Endodermal cell (in vitro differentiated cells): ENCODE measurements at places on chromosomes 11 and 22. TPM values are rescaled to one million over a fixed set of nuclear protein-coding genes. Genes with fewer than 3 reads are reported as not detected.

- no peak for DNase-seq
- no peaks in the 10 kb centered on the region for H3K4me1 ChIP-seq
- peaks cover 5% of the 10 kb centered on the region for H3K27me3 ChIP-seq
- no peaks in the 10 kb centered on the region for H3K36me3 ChIP-seq
- no peak overlapping the region for H3K27ac ChIP-seq
- H3K4me3 ChIP-seq, result no peak overlapping the region
These were observed 45.8 kb downstream of the HEPHL1 start for GRCh38 chr11:94066901-94067429.

GRCh38 chr11:72940417-72940816 is 126.2 kb downstream of the ATG16L2 start:
- no peaks in the 10 kb centered on the region for H3K27me3 ChIP-seq
- no peak for DNase-seq
- no peak overlapping the region for H3K27ac ChIP-seq
- no peak overlapping the region for H3K4me3 ChIP-seq

GRCh38 chr11:120635136-120635810 is 123.7 kb downstream of the GRIK4 start:
- H3K36me3 ChIP-seq, result no peaks in the 10 kb centered on the region
- no peak for DNase-seq
- H3K4me1 ChIP-seq, result peaks cover 5% of the 10 kb centered on the region
- no peak overlapping the region for H3K4me3 ChIP-seq

- H3K4me3 ChIP-seq, result no peak overlapping the region
- no peaks in the 10 kb centered on the region for H3K27me3 ChIP-seq
- DNase-seq, result peak; percentile 53
- peak overlapping the region; percentile 95 for H3K27ac ChIP-seq
- H3K36me3 ChIP-seq, result peaks cover 21% of the 10 kb centered on the region
These were observed 32.5 kb downstream of the PPP2R1B start for GRCh38 chr11:111733611-111734088.

DNA sequence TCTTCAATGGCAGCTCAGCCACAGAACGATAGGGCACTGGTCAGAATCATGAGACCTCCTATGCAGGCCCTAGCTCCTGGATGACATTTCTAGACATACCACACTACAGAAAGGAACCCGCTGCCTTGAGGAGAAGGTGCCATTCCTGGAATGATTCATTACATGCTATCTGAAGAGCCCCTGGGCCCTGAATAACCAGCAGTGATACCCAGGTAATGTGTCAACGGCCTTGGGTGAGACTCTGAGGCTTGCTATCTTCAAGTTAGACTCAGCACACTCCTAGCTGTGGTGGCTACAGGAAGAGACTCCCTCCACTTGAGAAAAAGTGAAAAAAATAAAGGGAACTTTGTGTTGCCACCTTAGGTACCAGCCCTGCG is 161.2 kb upstream of the GRIA4 start:
- H3K36me3 ChIP-seq, result no peaks in the 10 kb centered on the region
- H3K4me1 ChIP-seq, result no peaks in the 10 kb centered on the region
- H3K4me3 ChIP-seq, result no peak overlapping the region
- no peak for DNase-seq

DNA sequence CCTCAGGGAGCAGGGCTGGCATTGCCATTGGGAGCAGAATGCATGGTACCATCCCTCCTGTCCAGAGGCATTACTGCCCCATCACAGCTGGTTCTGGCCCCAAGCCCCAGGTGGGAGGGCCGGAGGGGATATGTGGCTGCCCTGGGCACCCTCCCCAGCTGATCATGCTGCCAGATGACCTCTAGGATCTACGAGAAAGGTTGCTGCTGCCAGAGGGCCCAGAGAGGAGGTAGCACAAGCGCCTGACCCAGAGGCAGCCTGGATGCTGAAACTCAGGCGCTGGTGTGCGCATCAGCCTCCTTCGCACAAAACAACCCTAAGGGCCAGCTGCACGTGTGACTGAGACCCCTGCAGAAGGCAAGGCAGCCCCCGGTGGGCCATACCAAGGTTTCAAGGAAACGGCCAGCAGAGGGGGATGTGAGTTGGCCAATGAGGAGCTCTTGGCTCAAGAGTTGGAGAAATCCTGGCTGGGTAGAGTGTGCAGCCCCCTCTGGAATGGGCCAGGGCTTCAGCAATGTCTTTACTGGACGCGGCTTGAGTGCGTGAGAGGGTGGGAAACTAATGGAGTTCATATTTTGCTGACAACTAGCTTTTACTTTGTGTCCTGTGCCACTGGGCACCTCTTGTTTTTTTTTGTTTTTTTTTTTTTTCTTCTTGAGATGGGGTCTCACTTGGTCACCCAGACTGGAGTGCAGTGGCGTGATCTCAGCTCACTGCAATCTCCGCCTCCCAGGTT is 88.3 kb upstream of the PARVA start:
- H3K4me1 ChIP-seq, result peaks cover 3% of the 10 kb centered on the region
- H3K27ac ChIP-seq, result no peak overlapping the region
- DNase-seq, result no peak

GDPD4 gene
- not detected in 2 replicates for total RNA-seq

CDON gene
- total RNA-seq, result 18.8 and 19.2 TPM in 2 replicates

APOL5 gene
- total RNA-seq, result not detected in 3 replicates

OR5M11 gene
- not detected in 2 replicates for total RNA-seq

SHANK3 gene
- total RNA-seq, result 10.5 and 11.1 TPM in 2 replicates

CARD10 gene
- 17.3 to 24.4 TPM (median 23.5 TPM) in 3 replicates for total RNA-seq
